ENCODE measurements at places on chromosomes 12 and 14.

- no peak for DNase-seq
Measured at GRCh38 chr14:52397844-52398243, 83.7 kb downstream of the PTGER2 start.

DNA sequence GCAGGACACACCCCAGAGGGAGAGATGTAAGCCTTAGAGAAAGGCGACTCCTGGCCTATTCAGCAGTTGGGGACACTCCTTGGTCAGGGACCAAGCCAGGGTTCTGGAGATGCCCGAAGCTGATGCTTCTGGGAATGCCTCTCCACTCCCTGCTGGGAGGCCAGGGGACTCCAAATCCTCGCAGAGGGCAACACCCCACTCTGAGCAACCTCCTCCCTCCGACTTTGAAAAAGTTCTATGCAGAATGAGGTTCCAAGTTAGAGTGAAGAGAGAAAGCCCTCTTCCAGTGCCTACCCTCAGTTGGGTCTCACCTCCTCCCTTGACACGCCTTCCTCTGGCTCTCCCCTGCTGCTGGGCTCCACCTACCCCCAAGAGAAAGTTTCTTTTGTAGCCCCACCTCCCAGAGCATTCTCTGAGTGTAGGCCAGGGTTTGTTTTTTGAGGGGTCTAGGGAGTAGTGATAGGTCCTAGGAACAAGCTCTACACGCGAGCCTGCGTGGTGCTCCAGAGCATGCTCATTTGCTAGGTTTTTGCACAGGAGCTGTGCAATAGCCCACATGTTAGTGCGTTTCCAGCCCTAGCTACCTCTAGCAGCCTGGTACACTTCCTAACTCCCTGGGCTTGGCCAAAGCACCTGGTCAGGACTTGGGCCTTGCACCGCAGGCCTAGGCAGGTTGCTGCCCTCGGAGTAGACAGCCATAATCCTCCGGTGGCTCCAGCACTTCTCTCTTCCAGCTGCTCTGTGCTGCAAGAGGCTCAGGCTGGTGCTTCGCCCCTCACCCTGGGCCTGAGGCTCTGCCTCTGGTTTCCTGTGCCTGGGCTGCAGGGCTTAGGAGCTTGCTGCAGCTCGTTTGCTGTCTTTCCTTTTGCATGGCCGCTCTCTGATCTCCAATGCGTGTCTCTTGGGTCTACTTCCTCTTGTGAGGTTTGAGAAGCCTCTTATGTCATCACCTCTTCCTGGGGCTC, 590 bp upstream of the CEBPE start:
- DNase-seq, result no peak

- no peak for DNase-seq
Measured at GRCh38 chr14:101948666-101949216, 15.6 kb upstream of the DYNC1H1 start.

GRCh38 chr12:97182769-97183168, 275.7 kb downstream of the NEDD1 start:
- DNase-seq, result no peak
